Urinary bladder (tissue), 4 donors: ENCODE measurements at places on chromosomes 7 and 10. TPM values are rescaled to one million over a fixed set of nuclear protein-coding genes. Genes with fewer than 3 reads are reported as not detected.

GRCh38 chr10:59108886-59109288 lies 67.6 kb upstream of the PHYHIPL start:
- no peak for DNase-seq

GRCh38 chr7:138137423-138138171 lies 61.3 kb downstream of the AKR1D1 start:
- DNase-seq = no peak

The SORCS1 gene
- total RNA-seq = 14.8 TPM

GRCh38 chr10:48934672-48935501 lies 4.8 kb downstream of the LRRC18 start:
- DNase-seq = no peak

GRCh38 chr7:131957338-131958020 lies 401.1 kb upstream of the PODXL start:
- no peak for DNase-seq

DNA sequence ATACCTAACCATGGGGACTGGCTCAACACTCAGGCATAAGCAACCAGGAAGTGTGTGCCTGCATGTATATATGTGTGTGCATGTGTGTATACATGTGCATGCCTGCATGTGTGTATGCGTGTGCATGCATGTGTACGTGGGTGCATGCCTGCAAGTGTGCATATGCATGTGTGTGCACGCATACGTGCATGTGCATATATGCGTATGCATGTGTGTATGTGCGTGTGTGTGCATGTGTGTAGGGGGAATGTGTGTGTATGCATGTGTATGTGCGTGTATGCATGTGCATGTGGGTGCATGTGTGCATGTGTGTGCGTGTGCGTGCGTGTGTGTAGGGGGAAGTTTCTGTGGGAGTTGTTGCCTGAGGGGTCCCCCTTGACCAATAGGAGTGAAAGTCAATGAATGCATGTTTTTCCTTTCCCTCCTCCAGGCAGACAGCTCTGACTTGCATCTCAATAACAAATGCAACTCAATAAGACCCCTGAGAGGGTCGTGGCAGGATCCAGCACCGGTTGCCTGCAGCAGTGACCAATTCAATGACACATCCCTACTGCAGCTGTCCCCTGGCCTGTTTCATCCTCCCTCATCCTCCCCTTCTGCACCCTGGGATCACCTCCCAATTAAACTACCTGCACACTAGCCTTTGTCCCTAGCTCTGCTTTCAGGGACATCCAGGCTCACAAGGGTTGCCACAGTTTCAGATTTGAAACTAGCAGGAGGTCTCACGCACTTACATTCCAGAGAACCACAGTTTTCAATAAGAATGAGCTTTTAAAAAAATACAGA lies 27.0 kb upstream of the FZD8 start:
- no peak for DNase-seq

The NAT16 gene
- total RNA-seq = not detected

The ANKRD7 gene
- 3.1 TPM for total RNA-seq

The MCMBP gene
- 60.9 TPM for total RNA-seq

GRCh38 chr10:91046869-91047268 lies 126.0 kb upstream of the ANKRD1 start:
- no peak for DNase-seq

GRCh38 chr10:115953281-115953680 lies 319.7 kb downstream of the GFRA1 start:
- no peak for DNase-seq
